Left forelimb (tissue), 1 donor: ENCODE measurements at places on chromosomes 13 and 19.

GRCh38 chr13:44932171-44932849, 57.0 kb downstream of the NUFIP1 start:
- no peak for DNase-seq

GRCh38 chr13:67033170-67033569, 197.0 kb downstream of the PCDH9 start:
- DNase-seq: no peak

GRCh38 chr13:51331354-51331861, 8.1 kb upstream of the SERPINE3 start:
- DNase-seq: no peak

DNA sequence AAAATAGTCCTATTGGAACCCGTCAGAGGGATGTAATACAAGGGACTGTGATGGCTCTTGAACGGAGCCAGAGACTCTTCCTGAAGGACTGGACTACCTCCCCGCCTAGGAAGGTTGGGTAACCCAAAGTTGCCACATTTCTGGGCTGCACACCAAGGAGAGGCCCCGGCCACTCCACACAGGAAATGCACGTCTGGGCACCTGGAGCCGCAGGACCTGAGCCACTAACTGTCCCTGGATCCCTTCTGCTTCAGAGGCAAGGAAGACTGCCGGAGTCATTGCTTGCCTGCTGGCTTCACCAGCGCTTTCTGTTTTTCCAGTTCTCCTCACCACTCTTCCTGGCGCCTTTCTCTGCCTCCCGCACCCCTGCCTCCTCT, 1.2 kb upstream of the FLT1 start:
- DNase-seq: no peak

GRCh38 chr19:15892012-15892411, 5.9 kb downstream of the CYP4F2 start:
- no peak for DNase-seq

- no peak for DNase-seq
Measured at GRCh38 chr19:44476559-44477408, 23.5 kb downstream of the ZNF180 start.
